ENCODE measurements at places on chromosomes 5 and 9. TPM values are rescaled to one million over a fixed set of nuclear protein-coding genes. Genes with fewer than 3 reads are reported as not detected.

GRCh38 chr5:159133041-159133741 is 33.5 kb upstream of the EBF1 start:
- DNase-seq, result peak; percentile 81

- no peak for DNase-seq
These were observed 31.5 kb downstream of the SLC44A1 start for GRCh38 chr9:105275938-105276337.

GRCh38 chr9:38318759-38319495 is 73.6 kb upstream of the ALDH1B1 start:
- peak; percentile 71 for DNase-seq

GRCh38 chr5:146647656-146648199 is 131.7 kb upstream of the GPR151 start:
- no peak for DNase-seq

DNA sequence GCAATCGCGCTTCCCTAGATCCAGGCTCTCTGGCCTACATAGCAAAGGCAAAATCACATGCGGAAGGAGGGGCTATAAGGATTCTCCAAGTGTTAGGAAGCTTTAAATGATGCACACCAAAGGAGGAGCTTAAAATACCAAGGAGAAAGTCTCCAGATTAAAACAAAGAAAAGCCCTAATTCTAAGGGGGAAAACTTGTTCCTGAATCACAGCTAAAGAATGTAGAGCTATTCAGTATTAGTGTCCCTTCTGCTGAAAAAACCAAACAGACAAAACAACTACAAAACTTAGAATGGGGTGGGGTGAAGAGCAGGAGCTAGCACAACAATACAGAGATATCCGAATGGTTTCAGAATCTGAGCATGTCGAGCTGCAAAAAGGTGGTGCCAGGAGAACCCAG is 213.7 kb downstream of the DCP2 start:
- DNase-seq, result no peak

FAXDC2 gene
- total RNA-seq, result 65.2 TPM

GRCh38 chr9:109689701-109690100 is 90.3 kb upstream of the PALM2AKAP2 start:
- DNase-seq, result no peak

PCDHB9 gene
- 0.92 TPM for total RNA-seq

LMAN2 gene
- 621 TPM for total RNA-seq

DNA sequence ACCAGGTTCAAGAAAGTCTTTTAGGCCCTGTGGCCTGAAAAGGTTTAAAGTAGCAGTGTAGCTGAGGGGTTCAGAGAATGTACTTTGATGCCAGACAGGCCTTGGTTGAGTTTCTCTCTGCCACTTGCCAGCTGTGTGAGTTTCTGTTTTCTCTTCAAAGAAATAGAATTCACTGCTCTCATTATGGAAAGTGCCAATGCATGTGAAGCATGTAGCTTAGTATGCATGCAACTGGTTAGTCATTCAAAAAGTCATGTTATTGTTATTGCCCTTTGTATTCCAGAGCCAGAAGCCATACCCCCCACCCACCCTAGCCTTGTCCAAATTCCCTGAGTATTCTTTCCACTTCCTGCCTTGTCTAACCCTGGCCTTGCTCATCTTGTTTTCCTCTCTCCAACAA is 101.7 kb downstream of the ADRB2 start:
- no peak for DNase-seq

DNA sequence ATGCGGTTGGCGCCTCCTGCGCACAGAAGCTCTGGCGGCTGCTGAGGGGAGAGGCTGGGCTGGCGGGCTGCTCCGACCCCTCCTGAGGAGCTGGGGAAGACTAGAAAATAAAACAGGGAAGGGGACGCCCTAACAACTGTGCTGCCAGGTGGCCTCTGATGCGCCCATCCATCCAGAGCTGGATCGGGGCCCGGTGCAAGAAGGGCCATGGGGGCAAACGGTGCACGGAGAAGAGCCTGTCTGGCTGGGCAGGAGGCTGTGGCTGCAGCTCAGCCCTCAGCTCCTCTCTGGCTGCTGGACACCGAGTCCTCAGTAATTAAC is 21.0 kb upstream of the MRNIP start:
- no peak for DNase-seq

GRCh38 chr9:35923927-35924763 is 14.9 kb downstream of the SPAAR start:
- DNase-seq, result no peak

ZNF782 gene
- 18.0 TPM for total RNA-seq

All from stomach (tissue), 19 donors.